Stimulated activated CD4-positive, alpha-beta T cell treated with anti-CD3 and anti-CD28 coated beads, Interleukin-12 subunit alpha, Interleukin-12 subunit beta, amount 100 ng/mL, for 48 hours (primary cell): ENCODE measurements at places on chromosomes 16 and 17.
A peak's percentile ranks its signal among the peaks of the same experiment; 100 is the strongest.

GRCh38 chr16:25109643-25110042 is 1.9 kb upstream of the LCMT1 start:
- DNase-seq = no peak

DNA sequence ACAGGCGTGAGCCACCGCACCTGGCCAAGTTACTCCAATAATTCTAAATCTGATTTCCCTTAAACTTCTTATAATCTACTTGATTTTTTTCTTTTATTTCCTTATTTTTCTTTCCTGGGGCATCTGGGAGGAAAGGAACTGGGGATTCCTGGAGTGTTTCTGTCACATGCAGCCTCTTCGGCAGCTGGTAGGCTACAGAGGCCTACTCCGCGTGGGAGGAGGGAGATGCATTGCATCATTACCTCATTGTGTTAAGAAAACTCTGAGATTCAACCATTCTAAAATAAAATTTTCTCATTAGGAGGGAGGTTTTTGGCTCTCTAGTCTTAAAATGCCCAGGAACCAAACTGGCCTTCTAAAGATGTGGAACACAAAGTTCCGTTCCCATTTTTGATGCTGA is 64.0 kb downstream of the SOX9 start:
- no peak for DNase-seq

- DNase-seq = no peak
These were observed 5.0 kb downstream of the SLC6A2 start for GRCh38 chr16:55660828-55661227.

DNA sequence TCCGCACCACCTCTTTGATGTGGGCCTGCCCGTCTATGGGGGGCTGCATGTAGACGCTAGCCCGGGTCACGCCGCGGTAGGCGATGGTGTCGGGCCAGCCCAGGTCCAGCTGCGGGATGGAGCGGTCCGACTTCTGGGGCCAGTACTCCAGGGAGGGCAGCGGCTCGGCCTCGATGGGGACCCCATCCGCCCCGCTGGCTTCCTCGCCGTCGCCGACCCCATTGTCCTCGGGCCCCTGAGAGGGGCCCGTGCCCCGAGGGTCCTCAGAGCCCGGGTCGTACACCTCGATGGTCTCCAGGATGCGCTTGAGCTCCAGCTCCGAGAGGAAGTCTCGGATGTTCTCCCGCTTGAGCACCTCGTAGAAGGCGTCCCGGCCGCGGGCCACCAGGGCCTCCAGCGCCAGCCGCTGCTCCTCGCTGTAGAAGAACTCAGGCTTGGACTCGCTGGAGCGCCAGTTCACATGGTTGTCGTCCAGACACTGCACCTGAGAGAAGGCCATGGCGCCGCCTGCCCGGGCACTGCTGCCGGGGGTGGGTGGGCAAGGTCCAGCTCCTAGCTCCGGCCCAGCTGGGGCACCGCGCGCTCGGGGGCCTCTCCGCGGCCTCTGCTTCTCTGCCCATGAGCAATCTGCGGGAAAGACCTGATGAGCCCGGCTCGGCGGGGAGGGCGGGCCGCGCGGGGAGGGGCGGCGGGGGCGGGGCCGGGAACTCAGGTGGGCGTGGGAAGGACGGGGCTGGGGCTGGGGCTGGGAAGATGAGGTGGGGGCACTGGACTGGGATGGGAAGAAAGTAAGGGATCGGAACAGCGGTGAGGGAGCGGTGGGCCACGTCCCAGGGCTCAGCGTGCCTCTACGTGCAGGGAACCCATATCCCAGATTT is 782 bp downstream of the FAM83G start:
- peak; percentile 15 for DNase-seq

DNA sequence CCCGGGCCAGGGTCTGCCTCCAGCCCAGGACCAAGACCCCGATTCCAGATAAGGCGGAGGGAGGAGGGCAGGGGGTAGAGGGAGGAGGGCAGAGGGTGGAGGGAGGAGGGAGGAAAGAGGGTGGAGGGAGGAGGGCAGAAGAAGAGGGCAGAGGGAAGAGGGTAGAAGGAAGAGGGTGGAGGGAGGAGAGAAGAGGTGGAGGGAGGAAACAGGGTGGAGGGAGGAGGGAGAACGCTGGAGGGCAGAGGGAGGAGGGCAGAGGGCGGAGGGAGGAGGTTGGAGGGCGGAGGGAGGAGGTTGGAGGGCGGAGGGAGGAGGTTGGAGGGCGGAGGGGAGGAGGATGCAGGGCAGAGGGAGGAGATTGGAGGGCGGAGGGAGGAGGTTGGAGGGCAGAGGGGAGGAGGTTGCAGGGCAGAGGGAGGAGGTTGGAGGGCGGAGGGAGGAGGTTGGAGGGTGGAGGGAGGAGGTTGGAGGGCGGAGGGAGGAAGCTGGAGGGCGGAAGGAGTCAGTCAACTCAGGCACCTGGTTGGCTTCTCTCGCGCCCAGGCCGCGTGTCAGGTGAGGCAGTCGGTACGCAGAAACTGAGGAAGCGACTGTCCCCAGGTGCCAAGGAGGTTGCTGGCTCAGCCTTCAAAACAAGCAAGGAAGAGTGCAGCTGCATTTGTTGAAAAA is 65.2 kb downstream of the KLHDC4 start:
- DNase-seq = no peak

- no peak for DNase-seq
These were observed 34.6 kb downstream of the CCT6B start for GRCh38 chr17:34926661-34927060.

DNA sequence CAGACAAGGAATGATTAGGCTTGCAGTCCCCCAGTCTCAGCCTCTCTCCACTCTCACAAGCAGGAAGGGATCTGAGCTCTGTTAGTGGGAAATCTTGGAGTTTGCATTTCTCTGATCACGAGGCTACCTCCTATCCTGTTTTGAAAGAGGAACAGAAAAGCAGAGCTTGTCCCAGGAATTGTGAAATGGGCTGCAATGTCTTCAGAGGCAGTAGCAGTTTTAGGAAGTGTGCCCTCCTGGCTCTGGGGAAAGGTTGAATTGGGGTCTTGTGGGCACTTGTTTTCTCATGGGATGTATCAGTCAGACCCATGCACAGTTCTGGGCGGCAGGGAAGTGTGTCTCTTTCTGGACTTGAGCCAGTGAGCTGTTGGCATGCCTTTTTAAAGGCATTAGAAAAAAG is 22.8 kb downstream of the NUP85 start:
- DNase-seq = no peak

DNA sequence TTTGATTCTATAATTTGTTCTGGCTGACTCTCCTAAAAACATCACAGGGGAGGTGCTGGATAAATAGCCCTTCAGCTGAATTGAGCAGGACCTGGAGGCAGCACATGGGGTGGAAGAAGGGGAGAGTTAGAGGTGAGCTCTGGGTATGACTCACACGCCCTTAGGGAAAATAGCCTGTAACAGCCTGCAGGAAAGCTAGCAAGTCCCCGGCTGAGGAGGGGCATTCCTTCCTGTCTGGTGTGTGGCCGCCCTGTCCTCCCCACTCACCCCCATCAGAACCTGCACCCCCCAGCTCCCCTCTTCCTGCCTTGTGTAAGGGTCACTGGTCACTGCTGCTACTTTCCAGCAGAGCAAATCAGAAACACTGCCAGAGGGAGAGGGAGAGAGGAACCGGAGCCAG is 187.4 kb downstream of the C16orf95 start:
- no peak for DNase-seq

- DNase-seq = peak; percentile 66
These were observed at the start of gene RUNDC3A for GRCh38 chr17:44308320-44308818. Gene RUNDC3A (plus strand): TSS chr17:44308601. CDS start chr17:44308833, 232 bp downstream.

DNA sequence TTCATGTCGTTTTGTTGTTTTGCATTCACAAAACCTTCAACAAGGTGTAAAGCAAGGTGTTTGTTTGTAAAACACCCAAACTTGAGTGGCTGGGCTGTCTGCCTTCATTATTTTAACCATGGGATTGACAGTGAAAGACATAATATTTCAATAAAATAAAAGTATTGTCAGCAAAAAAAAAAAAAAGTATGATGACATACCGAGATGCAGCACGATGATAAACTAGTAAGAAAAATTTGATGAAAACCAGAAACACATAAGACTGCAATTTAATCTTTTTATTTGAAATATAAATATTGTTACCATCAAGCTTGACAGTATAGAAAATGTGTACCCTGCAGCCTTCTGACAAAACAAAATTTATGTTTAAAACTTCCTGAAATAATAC is 419.3 kb upstream of the DYNLRB2 start:
- no peak for DNase-seq

DNA sequence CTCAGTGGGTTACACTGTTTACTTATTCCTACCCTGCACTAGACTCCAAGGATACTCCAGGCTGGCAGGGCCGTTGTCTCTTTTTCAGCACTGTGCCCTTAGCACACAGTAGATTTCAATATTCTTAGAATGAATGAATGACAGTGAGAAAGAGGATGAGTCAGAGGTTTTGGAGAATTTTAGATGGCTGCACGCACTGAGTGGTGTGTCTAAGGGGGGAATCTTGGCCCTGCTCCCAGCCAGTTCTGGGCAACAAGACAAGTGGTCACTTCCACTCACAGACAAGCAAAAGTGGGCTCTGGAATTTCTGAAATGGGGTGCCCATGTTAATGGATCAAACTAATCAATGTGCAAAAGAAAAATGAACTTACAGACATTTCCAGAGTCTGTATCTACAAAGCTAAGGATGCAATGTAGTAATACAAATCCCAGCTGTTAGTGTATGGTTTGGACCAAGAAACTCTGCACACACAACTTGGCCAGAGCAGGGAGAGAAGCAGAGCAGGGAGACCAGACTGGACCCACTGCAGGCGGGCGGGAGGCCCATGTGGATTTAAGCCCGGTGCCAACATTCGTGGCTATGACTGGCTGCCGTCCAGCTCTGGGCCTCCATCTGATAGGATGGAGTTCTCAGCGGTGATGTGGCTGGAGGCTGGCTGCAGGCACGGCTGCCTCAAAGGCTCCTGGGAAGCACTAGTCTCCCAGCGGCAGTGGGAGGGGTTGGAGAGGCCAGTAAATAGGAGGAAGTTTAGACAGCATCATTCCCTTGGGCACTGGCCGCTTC is 95.6 kb upstream of the CDYL2 start:
- DNase-seq = no peak

DNA sequence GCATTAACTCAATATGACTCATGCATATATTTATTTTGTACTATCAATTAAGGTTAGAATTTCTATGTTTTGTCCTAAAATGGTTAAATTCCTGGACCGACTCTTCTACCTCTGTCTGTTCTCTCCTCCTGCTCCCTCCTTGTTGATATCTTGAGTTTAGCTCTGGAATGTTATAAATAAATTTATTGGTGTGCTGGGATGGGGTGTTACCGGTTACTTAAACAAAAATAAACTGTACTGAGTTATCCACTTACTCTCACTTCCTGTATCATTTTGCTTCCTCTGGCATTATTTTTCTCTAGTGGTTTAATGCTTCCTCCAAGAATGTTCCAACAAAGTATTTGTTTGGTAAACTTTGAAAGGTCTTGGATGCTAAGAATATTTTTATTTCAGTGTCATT is 120.1 kb downstream of the ABCA8 start:
- no peak for DNase-seq

DNA sequence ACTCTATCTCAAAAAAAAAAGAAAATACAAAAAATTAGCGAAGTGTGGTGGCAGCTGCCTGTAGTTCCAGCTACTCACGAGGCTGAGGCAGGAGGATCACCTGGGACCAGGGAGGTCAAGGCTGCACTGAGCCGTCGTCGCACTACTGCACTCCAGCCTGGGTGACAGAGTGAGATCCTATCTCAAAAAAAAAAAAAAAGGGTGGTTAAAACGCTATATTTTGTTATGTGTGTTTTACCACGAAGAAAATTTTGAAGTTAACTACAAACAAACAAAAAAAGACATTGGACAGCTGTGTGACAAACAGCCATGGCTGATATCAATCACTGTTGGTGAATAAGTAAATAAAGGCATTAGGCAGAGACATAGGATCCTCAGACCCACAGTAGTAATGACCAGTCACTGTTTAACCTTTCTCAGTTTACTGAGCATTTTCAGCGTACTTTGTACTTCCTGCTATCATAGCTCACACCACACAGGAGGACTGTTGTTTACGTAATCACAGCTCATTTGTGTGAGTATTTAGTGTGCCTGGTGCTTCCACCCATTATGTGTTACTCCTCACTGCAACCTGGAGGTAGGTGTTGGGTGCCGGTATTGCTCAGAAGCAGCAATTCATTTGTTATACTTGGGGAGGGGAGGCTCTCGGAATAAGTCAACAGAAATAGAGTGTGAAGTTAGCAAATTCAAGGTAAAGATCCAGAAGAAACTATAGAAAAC is 55.4 kb downstream of the COPRS start:
- DNase-seq = no peak

GRCh38 chr16:85553436-85554113 is 59.5 kb upstream of the GSE1 start:
- DNase-seq = no peak

DNA sequence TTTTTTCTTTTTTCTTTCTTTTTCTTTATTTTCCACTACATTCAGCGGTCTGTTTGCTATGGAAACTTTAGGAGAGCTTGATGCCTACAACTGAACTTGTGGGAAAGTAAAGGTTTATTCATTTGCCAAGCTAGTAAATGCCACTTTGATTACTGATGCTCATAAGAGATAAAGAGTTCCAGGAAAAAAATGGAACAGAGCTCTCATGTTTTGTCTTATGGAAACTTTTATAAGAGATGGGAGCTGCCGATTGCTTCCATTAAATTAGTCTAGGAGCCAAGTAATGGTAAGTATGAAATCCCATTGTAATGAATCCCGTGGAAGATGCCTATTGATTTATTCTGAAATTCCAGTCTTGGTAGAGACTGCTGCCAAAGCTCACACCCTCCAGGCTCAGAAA is 7.1 kb downstream of the ANKFN1 start:
- no peak for DNase-seq

- DNase-seq = no peak
These were observed 3.5 kb upstream of the SPATA2L start for GRCh38 chr16:89705006-89705405.

DNA sequence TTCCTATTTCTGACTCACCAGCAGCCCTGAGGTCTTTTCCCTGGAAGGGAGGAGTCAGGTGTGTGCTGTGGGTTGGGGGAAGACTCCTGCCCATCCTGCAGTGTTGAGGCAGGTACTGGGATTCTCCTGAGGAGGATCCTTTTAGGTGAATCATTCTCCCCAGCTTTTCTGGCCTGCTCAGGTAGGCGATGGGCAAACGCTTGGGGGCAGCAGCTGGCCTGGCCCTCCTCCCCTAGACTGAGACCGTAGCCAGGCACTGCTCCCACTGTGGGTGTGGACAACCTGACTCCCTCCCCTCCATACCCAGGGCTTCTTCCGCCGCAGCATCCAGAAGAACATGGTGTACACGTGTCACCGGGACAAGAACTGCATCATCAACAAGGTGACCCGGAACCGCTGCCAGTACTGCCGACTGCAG is 15.1 kb downstream of the GJD3 start:
- DNase-seq = no peak
